ENCODE measurements at places on chromosomes 1 and 21. TPM values are rescaled to one million over a fixed set of nuclear protein-coding genes. Genes with fewer than 3 reads are reported as not detected.

- no peak for DNase-seq
Measured at GRCh38 chr1:243496187-243496646, 240.4 kb downstream of the SDCCAG8 start.

DNA sequence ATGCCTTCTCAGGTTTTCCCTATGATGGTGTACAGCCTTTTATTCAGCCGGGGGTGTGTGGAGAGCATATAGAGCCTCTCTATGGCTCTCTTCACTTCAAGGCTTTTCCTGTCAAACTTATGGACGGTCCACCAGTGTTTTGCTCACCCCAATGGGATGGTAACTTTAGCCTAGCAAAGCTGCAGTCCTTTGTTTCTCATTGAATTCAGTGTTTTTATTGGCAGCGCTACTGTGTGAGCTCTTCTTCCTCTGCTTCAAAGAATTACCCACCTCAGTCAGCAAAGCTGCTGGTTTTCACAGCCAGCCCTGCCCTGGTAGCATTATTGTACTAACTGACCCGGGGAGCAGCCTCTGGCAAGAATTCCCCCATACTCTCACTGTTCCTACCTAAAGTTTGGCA, 145.3 kb upstream of the RRP15 start:
- DNase-seq: no peak

Gene BSND
- not detected for total RNA-seq

Gene ZFYVE9
- 35.8 TPM for total RNA-seq

Gene SPRR5
- not detected for total RNA-seq
